COLO829 (cell line): ENCODE measurements at places on chromosomes 16 and 17.

DNA sequence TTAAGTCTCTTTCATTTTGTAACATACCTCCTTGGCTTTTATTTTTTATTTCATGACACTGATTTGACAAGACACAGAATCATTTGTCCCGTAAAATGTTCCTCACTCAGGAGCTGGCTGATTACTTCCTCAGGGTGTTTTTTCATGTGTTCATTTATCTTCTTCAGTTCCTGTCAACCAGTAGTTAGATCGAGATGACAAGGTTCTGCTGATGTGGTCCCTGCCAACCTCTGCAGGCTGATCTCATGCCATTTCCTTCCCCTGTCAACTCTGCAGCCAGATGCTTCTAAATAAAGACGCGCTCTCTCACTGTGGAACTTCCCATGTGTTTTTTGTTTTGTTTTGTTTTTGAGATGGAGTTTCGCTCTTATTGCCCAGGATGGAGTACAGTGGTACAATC lies 8.1 kb upstream of the CXCL16 start:
- DNase-seq: no peak

- no peak for DNase-seq
Measured at GRCh38 chr16:88589441-88589840, 19.2 kb downstream of the ZC3H18 start.

- DNase-seq: no peak
Measured at GRCh38 chr16:89123001-89123830, 29.6 kb downstream of the ACSF3 start.

- DNase-seq: no peak
Measured at GRCh38 chr16:369275-369865, 968 bp downstream of the MRPL28 start.

- no peak for DNase-seq
Measured at GRCh38 chr16:4501071-4501478, 24.9 kb downstream of the HMOX2 start.

DNA sequence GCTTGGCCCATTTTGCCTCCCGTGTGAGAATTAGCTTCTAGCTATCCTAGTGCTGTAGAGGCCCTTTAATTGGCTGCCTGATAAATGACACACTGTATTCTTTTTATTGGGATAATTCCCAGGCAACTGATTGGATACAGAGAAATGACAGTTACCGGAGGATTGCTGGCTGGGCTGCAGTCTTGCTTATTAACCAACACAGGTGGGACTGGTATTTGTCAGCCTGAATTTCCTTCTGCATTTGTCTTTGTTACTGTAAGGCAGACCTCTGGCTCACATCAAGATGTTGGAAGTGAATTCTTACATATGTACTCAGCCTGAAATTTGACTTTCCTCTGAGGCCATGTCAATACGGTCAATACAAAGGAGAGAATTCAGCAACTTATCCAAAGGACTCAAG lies 650.8 kb upstream of the SOX9 start:
- DNase-seq: no peak

DNA sequence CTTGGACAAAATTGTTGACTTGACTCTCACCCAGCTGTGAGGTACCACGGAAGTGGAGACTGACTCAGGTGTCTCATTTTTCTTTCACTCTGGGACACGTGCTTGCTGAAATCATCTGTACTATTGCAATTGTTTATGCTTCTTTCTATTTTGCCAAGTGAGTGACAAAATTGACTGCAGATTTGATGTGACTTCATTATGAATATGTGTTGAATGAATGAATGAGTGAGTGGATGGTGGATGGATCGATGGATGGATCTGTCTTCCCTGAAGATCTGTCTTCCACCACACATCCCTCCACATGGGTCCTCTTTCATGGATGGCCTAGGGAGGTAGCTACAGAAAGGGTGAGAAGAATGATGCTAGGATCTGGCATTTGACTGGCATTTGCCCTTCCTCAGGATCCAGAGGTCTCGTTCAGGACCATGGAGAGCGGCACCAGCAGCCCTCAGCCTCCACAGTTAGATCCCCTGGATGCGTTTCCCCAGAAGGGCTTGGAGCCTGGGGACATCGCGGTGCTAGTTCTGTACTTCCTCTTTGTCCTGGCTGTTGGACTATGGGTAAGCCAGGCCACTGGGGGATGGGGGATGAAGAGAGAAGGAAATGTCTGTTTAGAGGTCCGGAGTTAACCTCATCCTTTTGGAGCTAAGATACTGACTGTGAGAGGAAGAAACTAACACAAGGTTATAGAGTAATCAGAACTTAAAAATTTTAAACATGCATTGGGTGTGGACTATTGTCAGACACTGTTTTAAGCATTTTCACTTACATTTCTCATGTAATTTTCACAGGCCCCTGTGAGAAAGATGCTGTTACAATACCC lies 12.7 kb downstream of the SLC5A11 start:
- DNase-seq: peak; percentile 58

DNA sequence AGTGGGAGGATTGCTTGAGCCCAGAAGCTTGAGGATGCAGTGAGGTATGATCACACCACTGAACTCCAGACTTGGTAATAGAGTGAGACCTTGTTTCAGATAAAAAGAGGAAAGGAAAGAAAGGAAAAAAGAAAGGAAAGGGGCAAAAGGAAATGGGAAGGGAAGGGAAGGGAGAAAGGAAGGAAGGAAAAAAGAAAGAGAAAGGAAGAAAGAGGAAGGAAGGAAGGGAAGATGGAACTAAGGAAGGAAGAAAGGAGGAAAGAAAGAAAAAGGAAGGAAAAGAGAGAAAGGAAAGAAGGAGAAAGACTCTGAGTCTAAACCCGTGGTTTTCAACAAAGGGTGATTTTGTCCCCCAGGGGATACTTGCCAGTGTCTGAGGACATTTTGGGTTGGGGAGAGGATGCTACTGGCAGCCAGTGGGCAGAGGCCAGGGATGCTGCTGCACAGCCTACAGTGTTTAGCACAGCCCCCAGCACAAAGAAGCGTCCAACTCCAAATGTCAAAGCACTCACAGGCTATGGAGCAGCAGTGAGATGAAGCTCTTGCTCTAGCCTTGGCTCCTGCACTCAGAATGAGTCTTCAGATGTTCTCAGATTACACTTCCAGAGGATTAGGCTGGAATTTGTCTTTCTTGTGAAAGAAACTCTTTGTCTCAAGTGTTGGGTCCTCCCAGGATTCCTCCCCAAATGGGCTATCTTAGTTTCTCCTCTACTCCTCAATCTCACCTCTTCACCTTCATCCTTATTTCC lies 64.2 kb downstream of the BMERB1 start:
- no peak for DNase-seq

DNA sequence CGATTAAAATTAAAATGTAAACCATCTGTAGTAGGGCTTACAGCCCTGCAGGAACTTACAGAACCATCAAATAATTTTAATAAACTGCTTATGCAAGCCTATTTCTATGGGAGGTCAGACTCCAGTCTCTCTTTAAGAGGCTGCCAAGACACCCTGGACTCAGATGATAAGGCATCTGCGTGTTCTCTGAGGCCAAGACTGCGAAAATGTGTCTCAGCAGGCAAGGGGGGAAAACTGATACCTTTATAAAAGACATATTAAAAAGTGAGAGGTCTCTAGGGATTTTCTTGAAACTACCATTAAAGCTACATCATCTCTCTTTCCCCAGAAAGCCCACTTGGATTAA lies 32.2 kb downstream of the MPHOSPH6 start:
- DNase-seq: no peak

DNA sequence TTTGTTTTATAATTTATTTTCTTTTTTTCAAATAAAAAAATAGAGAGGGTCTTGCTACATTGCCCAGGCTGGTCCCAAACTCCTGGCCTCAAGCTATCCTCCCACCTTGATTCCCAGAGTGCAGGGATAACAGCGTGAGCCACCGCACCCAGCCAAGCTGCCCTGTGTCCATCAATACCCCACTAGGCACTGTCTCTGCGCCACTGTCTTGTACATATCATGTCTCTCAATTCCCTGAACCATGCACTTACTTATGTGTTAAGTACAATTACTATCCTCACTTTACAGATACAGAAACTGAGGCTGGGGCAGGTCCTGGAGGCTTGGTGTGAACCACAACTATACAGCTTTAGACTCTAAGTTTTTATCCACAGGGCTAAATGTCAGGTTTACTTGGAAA lies 11.7 kb downstream of the NSMCE1 start:
- no peak for DNase-seq

DNA sequence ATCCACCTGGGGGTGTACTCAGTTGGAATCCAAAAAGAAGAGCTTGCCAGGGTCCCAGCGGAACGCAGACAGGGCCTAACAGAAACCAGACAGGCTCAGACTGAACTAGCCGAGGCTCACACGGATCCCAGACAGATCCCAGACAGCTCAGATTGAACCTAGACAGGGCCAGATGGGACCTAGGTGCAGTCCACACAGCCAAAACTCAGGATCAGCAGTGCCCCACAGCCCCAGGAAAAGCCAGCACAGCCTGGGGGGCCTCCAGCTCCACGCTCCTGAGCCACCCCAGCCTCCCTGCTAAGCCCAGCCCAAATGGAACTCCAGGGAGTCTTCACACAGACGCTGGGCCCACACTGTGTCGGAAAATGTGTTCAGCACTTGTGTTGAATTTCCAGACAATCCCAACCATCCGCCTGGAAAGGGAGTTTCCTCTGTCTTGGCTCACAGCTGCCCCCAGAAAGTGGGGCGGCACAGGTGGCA lies 7.5 kb downstream of the STX1B start:
- no peak for DNase-seq

DNA sequence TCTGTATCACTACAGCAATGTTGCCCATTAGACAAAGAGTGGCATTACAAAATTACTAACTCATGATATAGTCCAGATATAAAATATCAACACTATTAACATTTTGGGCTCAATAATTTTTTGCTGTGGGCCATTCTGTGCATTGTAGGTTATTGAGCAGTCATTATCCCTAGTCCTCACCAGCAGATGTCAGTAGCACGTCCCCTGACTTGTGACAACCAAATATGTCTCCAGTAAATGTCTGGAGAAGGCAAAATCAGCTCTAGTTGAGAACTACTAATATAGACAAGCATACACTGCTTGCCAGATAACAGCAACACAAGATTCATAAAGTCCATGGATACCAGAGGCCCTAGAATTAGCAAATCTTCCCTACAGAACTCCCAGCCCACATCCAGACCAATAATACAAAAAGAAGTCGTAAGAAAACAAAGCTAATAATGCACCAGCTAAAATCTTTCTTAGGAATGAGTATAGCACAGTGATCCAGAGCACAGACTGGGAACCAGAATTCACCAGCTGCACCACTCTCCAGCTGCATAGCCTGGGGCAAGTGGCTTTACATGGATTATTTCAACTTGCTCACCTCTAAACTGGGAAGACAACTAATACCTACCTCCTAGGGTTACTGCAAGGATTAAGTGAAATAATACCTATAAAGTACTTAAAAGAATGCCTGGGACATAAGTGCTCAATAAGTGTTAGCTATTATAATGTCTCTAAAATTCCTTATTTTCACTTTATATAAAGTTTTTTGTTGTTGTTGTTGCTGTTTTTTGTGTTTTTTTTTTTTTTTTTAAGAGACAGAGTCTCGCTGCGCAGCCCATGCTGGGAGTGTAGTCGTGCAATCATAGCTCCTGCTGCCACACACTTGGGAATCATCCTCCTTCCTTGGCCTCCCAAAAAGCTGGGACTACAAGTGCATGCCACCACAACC lies 23.7 kb downstream of the HELZ start:
- DNase-seq: no peak

DNA sequence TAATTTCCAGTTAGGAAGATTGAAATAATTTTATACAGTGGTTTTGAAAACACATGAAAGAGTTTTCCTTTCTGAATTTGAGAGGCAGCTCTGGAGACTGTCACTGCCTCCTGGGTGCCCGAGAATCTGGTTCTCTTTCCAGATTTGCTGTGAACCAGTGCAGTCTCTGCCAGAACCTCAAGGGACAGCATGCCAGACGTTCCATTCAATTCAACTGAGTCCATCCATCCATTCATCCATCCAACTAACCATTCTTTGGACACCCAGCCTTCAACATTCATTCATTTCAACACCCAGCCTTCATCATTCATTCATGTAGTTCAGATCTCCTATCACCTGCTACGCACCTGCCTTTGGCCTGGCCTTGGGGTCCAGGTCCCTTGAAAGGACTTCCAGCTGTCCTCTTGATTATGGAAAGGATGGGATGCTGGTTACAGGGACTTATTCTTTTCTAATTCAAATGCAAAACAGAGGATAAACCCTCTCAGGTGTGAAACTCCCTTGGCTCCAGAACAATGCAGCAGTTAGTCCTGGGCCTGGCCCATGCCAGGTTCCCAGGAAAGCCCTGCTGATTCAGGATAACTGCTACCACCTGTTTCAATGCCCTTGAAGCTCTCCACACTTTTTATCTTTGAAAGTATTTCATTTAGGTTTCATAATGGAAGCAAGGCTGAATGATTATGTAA lies 68.7 kb downstream of the WSCD1 start:
- DNase-seq: no peak

DNA sequence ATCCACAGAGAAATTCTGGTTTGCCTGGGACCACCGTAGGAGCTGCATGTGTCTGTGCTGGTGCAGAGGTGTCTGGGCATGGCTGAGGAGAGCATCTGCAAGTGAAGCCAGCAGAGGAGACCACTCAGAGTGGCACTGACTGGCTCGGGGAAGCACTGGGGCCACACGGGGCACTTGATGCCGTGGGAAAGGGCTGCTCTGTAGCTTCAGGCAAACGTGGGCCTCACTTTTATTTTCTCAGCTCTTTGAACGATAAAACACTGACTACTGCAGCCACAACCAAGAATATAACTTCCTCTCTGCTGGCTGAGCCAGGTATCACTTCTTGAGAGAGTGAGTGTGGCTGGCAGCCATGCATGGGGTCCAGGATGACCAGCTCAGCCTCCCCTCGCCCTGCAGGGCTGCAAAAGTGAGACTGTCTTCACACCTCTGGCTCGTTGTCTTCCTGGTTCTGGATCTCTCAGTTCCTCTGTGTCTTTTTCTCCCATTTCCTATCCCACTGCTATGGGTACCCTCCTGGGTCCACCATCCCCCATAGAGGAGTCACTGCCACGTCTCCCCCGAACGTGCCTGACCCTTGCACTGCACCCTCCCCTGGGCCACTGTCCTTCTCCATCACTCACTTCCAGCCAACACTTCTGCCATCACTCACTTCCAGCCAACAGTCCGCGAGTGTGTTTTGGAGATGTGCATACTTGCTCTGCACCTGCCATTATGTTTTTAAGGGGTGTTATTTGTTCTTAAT lies 201.4 kb upstream of the CHMP6 start:
- no peak for DNase-seq

GRCh38 chr16:80277182-80277581 lies 263.6 kb upstream of the DYNLRB2 start:
- DNase-seq: no peak

DNA sequence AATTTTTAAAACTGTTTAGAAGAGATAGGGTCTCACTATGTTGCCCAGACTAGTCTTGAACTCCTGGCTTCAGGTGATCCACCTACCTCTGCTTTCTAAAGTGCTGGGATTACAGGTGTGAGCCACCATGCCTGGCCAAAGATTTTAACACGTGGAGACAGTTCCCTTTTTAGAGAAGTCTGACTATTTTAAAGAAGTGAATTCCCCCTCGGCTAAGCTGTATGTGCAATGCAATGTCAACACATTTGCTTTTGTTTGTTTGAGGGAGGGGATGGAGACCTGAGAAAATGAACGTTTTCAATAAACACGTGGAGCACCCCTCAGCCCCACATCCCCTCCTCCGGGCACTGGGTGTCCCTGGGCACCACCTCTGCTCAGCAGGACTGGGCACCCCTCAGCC lies 14.3 kb upstream of the RNPS1 start:
- DNase-seq: no peak
